ENCODE measurements at places on chromosomes 11 and 22. TPM values are rescaled to one million over a fixed set of nuclear protein-coding genes. Genes with fewer than 3 reads are reported as not detected.

The C11orf97 gene
- total RNA-seq = not detected

- H3K27ac ChIP-seq = no peak overlapping the region
- H3K36me3 ChIP-seq = no peaks in the 10 kb centered on the region
- DNase-seq = no peak
- no peaks in the 10 kb centered on the region for H3K27me3 ChIP-seq
Observed at GRCh38 chr11:69211540-69211919, 55.8 kb downstream of the SMIM38 start.

The SYT9 gene
- total RNA-seq = not detected

The PHLDB1 gene
- total RNA-seq = 58.7 TPM

DNA sequence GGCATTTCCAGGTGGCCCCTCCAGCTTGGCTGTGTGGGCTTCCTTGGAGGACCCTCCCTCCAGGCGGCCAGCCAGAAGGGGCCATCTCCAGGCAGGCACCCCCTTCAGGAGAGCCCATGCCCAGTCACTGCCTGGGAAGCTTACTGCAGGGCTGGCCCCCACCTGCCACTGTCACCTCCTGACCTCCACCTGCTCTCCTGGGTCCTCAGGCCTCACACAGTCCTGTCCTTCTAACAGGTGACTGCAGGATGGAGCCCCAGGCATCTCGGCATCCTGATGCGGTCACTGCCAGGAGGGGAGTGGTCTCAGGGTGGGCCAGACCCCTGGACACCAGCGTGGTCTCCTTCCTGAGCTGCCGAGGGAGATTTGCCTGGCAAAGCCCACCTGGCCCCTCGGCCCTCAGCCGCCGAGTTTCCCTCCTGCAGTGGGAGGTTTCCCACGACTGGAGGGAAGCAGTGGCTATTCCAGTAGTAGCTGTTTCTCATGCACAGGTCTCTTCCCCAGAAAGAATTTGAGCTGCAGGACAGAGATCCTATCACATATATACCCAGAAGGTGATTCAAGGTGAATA, 13.0 kb downstream of the TBX1 start:
- H3K27me3 ChIP-seq = no peaks in the 10 kb centered on the region
- no peak overlapping the region for H3K4me3 ChIP-seq
- H3K36me3 ChIP-seq = no peaks in the 10 kb centered on the region
- no peak for DNase-seq

GRCh38 chr22:47558828-47559700, 796.6 kb downstream of the TBC1D22A start:
- H3K4me1 ChIP-seq = no peaks in the 10 kb centered on the region
- no peak for DNase-seq

GRCh38 chr11:27255447-27255828, 107.6 kb downstream of the CCDC34 start:
- no peak overlapping the region for H3K27ac ChIP-seq
- H3K27me3 ChIP-seq = no peaks in the 10 kb centered on the region
- H3K4me3 ChIP-seq = no peak overlapping the region
- DNase-seq = no peak
- no peaks in the 10 kb centered on the region for H3K36me3 ChIP-seq
- H3K4me1 ChIP-seq = no peaks in the 10 kb centered on the region

DNA sequence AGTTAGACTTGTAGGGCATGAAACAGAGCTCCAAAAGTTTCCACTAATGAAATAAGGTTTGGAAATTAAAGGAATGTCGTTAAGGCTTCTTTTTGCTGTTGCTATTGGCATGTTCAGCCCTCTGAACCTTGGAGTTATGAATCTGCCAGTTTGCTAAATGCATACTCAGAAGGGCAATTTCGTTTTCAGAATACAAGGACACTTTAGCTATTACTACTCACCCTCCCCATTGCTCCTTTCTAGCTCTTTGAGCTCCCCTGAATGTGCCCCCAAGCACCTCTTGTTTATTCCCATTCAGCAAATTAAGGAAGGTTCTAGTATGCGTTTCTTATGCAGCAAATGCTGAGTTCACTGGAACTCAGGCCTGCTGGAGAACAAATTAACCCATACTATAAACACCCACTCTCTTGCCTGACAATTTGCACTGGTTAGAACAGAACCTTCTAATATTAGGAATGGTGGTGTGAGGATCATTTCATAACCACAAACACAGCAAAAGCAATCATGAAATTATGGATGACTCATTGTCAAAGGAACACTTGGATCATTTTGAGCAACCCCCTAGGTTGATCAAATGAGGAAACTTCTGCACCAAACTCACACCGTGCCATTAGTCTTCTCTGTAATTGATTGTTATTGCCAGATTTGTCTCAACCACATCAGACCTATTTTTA, 26.2 kb upstream of the LIN7C start:
- H3K27ac ChIP-seq = no peak overlapping the region
- H3K36me3 ChIP-seq = no peaks in the 10 kb centered on the region
- peaks cover 79% of the 10 kb centered on the region for H3K27me3 ChIP-seq
- H3K4me1 ChIP-seq = no peaks in the 10 kb centered on the region

GRCh38 chr11:72799441-72799840, 5.6 kb upstream of the STARD10 start:
- no peaks in the 10 kb centered on the region for H3K27me3 ChIP-seq
- H3K27ac ChIP-seq = no peak overlapping the region
- H3K4me1 ChIP-seq = peaks cover 2% of the 10 kb centered on the region
- DNase-seq = no peak

GRCh38 chr11:15858881-15859280, 497.5 kb downstream of the SOX6 start:
- no peaks in the 10 kb centered on the region for H3K4me1 ChIP-seq
- H3K4me3 ChIP-seq = no peak overlapping the region
- no peaks in the 10 kb centered on the region for H3K36me3 ChIP-seq
- H3K27ac ChIP-seq = no peak overlapping the region
- no peaks in the 10 kb centered on the region for H3K27me3 ChIP-seq

The RAB36 gene
- total RNA-seq = 4.9 TPM

GRCh38 chr11:40432358-40432757, 1027.1 kb downstream of the LRRC4C start:
- H3K4me1 ChIP-seq = no peaks in the 10 kb centered on the region
- no peak overlapping the region for H3K4me3 ChIP-seq
- H3K36me3 ChIP-seq = no peaks in the 10 kb centered on the region
- no peak for DNase-seq
- no peak overlapping the region for H3K27ac ChIP-seq

DNA sequence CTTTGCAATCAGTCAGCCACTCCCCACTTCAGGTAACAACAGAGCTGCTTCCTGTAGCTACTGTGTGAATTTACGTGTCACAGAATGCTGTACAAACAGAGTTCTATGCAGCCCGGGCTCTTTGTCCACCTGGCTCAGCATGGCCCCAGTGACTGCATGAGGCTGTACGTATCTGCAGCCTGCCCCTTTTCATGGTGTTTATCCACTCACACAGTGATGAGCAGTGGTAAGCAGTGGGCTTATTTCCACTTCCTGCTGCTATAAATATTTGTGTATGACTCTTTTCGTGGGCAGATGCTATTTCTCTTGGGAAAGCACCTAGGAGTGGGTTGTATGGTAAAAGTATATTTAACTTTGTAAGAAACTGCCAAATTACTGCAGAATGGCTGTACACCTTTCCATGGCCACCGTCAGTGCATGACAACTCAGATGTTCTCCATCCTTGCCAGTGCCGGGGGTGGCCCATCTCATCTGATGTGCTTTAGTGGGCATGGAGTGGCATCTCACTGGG, 43.3 kb downstream of the MYEOV start:
- no peaks in the 10 kb centered on the region for H3K27me3 ChIP-seq
- peaks cover 32% of the 10 kb centered on the region for H3K4me1 ChIP-seq
- no peak for DNase-seq
- H3K4me3 ChIP-seq = no peak overlapping the region

The TSG101 gene
- total RNA-seq = 49.1 TPM
